ENCODE measurements at places on chromosomes 7 and 10.

DNA sequence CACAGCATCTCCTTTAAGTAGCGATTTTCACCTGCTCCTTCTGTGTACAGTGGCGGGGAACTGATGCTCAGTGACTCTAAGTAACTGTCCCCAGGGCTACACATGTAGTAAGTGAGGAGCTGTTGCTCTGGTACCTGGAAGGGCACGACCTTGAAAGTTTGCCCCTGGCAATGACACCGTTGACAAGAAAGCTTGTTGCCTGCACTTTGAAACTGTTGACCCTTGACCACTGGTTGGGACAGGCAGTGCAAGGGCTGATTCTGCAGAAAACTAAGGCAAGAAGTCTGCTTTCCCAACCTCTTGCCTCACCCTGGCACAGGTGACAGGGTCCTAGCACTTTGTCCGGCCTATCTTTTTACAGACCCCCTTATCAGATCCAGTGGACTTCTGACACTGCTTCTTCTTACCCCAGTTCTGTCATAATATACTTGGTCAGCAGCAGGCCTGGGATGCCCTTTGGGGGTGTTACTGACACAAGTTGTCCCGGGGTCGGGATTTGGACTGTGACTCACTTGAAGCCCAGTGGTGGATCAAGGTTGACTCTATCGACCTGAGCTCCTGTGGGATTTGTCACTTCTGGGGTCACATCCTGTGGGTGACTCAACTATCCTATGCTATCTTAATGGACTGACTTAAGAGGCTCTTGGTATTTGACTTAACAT lies 5.8 kb downstream of the ACSL5 start:
- DNase-seq, result no peak

DNA sequence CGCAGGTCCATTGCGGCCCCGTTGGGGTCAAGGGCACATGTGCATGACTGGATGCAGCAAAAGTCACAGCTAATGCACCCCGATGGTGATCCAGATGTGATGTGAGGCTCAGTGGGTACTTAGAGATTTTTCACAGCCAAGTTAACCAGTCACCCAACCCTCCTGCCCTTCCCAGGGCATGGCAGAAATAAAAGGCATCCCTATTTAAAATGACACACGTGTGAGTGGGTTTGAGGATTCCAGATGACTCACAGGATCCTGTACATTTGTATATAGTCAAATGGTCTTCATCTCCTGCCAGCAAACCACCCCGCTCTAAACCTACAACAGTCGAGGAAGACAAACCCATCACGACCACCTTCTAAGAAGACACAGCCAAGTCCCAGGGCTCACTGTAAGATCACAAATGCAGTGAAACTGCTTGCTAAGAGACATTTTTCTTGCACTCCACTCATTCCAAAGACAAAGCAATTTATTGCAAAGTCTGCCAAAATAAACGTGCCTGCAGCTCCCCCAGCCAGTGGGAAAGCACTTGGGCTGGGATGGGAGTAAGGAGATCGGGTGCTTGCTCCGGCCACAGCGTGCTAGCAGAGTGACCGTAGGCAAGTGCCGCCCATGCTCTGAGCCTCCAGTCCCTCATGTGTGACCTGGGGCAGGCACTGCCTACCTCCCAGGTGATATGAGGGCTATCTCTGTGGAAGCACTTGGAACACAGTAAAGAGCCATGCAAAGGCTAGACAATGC lies 86.6 kb upstream of the MACROH2A2 start:
- no peak for DNase-seq

DNA sequence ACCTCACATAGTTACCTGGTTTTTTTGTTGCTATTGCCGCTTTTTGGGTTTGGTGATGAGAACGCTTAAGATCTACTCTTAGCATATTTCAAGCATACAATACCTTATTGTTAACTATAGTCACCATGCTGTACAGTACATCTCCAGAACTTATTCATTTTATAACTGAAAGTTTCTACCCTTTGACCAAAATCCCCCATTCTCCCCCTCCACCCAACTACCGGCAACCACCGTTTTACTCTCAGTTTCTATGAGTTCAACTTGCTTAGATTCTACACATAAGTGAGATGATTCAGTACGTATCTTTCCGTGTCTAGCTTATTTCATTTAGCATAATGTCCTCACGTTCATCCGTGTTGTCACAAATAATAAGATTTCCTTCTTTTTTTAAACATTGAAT lies 86.7 kb upstream of the IL6 start:
- no peak for DNase-seq

DNA sequence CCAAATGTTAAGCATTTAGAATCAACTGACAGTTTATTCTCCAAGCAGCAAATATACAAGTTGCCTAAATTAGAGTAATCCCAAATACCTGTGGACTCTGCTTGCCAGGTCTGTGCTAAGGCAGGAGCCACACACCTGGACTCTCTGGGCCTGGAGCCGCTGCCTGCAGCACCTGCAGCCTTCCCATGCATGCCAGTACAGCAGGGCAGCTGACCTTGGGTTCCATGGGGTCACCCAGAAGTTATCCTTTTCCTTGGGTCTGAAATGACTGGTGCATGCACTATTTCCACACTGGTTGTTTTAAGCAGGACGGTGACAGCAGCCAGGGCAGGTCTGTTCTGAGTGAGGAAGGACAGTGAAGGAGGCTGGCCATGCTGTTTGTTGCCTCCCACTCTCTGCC lies 573.2 kb downstream of the GLRX3 start:
- DNase-seq, result no peak

- no peak for DNase-seq
Observed at GRCh38 chr7:29084832-29085231, 61.5 kb downstream of the CPVL start.

GRCh38 chr7:18471476-18472160 lies 23.9 kb upstream of the HDAC9 start:
- DNase-seq, result no peak

GRCh38 chr7:45593877-45594276 lies 19.7 kb downstream of the ADCY1 start:
- DNase-seq, result no peak

DNA sequence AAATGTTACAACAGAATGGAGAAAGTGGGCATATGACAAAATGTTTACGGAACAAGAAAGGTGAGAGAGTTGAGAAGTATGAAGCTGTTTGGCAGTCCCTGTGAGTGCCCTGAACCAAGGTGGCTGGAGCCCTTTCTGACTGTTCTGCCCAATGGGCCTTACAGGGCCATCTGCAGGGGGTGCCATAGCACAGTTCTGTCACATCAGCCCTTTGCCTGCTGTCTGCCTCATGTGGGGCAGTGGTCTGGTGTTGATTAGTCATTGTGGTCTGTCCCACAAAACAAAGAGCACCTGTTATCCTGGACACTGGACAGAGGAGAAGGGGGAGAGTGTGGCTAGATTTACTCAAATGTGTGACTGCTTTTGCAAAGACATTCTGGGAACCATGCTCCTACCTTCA lies 51.5 kb upstream of the OSBPL3 start:
- no peak for DNase-seq

GRCh38 chr10:121553511-121554264 lies 44.6 kb downstream of the FGFR2 start:
- DNase-seq, result no peak

DNA sequence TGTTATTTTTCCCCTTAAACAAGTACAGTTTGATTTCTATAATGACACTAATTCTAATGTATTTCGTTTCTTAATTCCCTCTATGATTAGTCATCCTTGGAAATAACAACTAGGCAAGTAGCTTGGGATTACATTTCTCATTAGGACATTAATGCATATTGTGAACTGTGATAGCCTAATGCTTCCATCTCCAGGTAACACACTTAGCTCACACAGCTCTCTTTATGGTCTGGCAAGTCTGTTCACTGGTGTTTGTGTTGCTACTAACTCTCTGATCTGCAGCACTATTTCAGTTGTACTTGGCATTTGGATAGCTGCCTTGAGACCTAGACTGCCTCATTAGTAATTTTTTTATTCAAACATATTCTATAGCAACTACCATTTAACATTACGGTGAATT lies 853.2 kb downstream of the SORCS3 start:
- no peak for DNase-seq

GRCh38 chr7:54838175-54838910 lies 79.3 kb upstream of the SEC61G start:
- no peak for DNase-seq

DNA sequence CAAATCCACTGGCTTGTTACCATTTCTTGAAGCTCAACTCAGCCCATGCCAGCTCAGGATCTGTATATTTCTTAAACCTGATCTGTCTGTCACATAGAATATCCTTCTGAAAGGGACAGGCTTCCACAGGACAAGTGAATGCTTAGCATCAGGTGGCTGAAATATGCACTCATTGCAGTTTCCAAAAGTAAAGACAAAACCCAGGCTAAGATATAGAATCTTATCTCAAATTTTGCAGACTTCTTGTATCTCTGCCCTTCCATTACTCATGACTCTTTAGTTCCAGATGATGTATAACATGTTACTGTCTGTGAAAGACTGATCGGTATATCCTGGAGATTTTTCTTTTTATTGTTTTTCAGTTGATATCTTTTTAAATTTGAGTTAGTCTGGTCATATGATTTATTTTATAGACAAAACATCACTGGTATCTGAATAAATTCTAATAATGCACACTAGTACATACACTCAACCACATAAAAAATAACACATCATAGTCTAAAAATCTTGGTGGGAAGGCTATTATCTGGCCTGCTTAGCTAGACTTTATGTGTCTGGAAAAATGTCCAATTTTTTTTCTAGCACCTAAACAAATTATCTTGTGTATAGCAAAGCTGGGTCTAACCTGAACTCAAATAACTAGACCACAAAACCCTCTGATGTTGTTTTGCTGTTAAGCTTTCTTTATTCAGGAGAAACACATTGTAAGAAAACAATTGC lies 182.6 kb downstream of the ADAM12 start:
- DNase-seq, result no peak

- no peak for DNase-seq
Observed at GRCh38 chr10:114103284-114103683, 59.6 kb downstream of the ADRB1 start.

GRCh38 chr7:104397442-104397841 lies 69.0 kb downstream of the LHFPL3 start:
- no peak for DNase-seq

- DNase-seq, result no peak
Observed at GRCh38 chr10:129932182-129932581, 31.9 kb downstream of the EBF3 start.

DNA sequence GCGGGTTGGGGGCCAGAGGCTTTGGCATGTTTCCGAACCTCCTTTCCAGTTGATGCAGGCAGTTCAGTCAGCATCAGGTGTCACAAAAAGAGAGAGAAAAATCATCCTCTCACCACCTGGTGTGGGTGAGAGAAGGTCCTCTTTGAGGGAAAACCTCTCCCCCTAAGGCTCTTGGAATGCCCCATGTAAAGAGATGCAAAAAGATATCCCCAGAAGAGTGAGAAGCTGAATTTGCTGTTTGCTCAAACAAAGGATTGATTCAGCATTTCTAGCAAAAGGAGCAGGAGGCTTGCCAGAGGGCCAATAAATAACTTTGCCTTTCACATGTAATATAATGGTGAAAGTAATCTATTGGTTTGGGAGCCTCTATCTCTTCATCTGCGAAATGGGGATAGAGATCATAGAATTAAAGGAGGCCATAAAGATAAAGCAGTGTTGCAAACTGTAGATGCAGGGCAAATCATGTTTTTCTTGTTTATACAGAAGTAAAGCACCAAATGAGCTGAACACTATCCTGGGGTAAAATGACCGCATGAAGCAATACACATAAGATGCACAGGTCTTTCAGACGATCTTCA lies 425.9 kb downstream of the LRMDA start:
- DNase-seq, result no peak

DNA sequence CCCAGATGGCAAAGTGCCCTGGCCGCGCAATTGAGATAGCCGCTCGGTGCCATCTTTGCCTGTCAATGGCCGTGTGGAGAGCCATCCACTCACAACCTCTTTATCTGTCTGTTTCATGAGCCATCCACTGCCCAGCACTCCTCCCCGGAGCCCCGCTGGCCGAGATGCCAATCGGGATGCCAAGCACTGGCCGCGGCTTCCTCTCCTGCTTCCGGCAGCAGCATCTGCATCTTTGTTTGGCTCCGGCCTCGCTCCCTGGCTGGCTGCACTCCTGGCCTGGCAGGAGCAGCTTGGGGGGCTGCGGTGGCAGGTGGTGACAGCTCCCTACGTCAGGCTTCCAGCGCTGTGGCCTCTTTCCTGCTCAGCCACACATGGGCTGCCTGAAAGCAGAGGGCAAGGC lies 231.7 kb downstream of the USP6NL start:
- no peak for DNase-seq

DNA sequence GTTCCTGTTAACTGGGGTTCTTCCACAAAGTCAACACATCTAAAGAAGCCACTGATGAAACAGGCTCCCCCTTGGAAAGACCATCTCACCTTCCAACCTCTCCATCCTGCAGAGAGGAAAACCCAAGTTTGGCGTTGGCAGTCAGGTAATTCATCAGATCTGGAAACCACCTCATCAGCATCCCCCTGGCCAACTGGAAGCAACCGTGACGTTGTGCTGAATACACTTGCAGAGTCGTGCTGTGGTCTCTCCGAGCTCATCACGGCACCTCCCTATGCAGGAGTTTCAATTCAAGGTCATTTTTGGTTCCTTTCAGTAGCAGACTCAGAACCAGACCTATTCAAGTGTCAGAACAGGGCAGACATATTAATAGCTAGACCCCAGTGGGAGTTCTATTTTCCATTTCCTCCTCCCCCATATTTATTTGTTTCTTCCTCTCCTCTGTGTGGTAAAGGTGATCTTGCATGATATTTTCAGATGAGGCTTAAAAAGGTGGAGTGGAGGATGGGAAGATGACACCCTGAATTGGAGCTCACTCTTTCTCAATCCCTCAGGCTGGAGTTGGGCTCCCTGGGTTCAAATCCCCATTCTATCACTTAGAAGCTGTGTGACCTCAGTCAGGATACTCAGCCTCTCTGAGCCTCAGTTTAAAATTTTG lies 149.1 kb upstream of the ADO start:
- DNase-seq, result no peak

GRCh38 chr7:126449611-126450268 lies 803.0 kb downstream of the GRM8 start:
- DNase-seq, result no peak

DNA sequence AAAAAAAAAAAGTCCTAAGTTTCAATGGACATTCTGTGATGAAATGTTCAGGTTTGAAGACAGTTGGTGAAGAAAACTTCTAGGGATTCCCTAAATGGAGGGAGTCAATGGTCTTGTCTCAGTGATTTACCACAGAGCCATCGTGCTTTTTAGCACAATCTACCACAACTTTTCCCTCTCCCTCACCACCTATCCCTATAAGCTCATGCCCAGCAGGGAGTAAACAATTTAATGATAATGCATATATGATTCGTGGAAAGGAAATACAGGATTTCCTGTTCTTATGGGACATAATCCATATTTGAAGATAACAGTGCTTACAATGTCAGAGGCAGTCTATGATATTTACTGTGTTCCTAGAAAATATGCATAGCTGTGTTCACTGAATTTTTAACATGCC lies 38.4 kb upstream of the CD36 start:
- DNase-seq, result no peak

DNA sequence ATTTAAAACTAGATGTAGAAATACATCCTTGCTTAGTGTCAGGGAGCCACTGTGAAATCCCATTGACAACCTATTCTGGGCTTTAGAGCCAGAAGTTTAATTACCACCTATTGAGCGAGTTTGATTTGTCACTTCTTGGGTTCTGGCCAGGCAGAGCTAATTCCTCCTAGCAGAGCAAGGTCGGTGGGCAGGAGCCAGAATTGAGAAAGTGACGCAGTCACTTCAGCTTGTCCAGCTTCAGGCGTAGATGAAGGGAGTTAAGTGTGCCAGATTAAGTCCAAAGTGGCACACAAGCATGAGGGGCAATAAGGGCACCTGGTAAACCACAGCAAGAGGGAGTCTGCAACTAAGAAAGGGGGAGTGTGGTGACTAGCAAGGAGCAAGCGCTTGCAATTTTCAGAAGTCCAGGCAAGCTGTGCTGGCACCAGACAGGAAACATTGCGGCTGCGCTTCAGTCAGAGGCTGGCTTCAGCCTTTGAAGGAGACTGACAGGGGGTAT lies 119.4 kb downstream of the ST7 start:
- DNase-seq, result no peak
